Right lung (tissue), 10 donors: ENCODE measurements at places on chromosomes 16 and 17.
A peak's percentile ranks its signal among the peaks of the same experiment; 100 is the strongest.

DNA sequence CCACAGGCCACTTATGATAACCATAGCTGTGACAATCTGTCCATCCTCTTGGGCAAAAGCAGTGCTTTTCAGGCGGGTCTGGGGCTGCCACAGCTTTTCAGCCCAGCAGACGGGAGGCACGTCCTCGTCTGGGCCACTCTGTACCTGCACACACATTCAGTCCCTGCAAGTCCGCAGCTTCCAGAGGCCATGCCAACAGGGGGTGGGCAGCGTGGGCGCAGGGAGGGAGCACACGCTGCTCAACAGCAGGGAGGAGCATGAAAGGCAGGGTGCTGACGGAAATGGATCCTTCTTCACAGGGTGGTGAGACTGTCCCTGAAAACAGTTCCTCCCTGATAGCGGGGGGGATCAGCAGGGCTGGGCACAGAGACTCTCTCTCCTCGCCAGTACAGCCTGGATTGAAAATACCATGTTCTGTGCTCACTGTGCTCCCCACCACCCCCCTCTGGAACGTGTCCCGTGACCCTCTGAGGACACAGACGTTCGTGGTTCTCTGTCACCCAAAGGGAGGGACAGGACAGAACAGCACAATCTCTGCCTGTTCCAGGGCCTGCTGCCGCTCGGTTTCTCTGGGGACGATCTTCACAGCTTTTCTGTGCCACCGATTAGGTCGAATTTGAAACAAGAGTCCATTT is 41.7 kb downstream of the PEMT start:
- no peak for DNase-seq

GRCh38 chr16:57166951-57167350 is 18.9 kb downstream of the PSME3IP1 start:
- no peak for DNase-seq

DNA sequence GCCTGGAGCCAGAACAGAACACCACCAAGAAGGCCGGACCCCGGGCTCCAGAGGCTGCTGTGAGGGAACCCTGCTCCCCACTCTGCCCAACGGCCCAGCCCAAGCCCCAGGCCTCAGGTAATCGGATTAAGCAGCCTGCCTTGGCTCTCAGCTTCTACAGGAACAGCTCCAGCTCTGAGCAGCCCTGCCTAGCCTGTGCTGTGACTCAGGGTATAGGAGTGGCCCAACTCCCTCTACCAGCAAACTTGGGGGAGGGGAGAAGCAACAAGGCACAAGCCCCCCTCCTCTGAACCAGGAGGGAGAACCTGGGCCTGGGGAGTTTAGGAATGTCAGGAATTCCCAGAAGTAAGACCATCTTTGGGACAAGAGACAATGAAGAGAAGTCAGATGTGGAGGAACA is 849 bp upstream of the SOX15 start:
- no peak for DNase-seq

DNA sequence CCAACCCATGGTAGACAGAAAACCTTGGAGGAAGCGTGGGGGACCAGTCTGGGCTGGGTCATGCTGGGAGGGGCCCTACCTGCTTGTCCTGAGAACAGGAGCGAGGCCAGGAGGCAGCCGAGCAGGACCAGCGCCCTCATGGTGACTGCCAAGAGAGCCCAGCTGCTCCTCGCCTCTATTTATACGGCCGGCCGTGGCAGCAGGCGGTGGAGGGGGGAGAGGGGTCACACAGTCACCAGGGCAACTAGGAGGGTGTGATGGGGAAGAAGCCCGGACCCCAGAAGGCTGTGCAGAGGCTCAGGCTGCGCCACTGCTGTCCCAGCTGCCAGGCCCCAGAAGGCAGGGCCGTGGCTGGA is at the start of gene SRL:
SRL (minus strand) TSS at position 153 of the 356 bp plus-strand sequence; CDS start at position 140, 13 bp downstream.
- no peak for DNase-seq

DNA sequence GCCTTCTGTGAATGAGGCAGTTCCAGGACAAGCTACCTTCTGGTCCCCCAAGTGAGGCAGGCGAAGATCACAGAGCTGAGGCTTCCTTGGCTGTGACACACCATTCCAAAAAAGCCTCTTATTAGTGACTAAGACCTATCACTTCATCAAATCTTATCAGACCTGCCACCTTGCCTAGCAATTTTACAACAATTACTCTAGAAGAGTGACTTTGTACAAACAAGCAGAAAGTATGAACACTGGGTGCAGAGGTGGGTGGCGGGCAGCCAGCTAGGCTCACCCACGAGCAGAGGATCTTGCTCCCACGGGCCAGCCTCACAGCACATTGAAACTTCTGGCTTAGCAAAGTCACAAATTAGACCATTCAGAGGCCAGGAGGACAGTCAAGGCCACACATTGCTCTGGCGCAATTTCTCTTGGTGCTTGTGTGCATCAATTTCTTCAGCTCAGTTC is 2.2 kb upstream of the ICAM2 start:
- no peak for DNase-seq

GRCh38 chr17:27456681-27457359 is 572 bp downstream of the KSR1 start:
- peak; percentile 8 for DNase-seq

DNA sequence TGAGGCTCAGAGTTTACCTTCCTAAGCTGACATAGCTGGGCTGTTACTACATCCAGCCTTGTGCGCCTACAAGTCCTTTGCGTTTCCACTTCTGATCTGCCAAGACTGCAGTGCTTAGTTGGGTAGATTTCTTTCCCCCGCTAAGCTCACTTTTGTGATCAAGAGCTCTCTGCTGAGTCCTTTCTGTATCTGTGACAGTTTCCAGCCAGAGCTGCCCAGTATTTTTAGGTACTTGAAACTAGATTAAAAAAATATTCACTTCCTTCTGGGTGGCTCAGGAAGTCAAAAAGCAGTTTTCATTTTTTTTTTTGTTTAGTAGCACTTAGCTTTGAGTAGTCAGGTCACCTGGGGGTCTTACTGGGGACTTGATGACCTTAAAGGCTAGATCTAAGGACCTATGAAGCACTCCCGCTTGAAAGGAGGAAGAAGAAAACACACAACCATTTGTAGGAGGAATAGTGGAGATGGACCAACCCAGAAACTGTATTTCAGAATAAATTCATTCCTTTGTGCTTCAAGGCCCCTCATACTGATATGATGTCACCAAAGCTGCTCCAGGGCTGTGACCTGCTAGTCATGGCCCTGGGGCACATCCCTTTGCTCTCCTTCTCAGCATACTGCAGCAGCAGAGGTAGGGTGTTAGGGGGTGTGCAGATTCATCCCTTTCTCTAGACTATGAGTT is 75.6 kb upstream of the HNF1B start:
- DNase-seq: no peak

DNA sequence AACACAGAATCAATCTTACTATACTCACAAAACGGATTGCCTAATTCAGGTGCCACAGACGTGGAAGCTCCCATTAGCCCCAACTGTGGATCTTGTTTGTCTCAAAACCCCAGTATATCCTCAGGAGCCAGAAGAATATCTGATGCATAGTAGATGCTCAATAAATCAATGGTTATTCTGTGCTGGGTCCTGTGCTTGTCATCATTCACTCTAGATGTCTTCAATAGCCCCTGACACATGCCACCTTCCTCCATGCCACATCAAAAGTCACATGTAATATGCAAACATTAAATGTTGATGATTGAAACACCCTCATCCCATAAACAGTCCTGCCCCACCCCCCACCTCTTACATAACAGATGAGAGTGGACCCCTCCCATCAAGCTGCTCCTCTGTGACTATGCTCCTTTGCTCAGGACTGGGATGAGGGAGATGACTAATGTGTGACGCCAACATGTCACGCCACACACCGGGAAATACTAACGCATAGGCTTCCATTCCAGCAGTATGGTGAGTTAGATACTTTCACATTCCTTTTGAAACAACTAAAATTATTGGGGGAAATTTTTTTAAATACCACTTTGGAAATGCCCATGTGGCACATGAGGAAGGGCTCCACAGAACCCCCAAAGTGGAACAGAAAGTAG is 267.6 kb upstream of the SDK2 start:
- no peak for DNase-seq

- no peak for DNase-seq
Observed at GRCh38 chr16:82783933-82784572, 157.3 kb downstream of the CDH13 start.

GRCh38 chr16:626787-627453 is 3.9 kb upstream of the WFIKKN1 start:
- DNase-seq: no peak

- DNase-seq: no peak
Observed at GRCh38 chr16:89020925-89021595, 44.1 kb upstream of the CBFA2T3 start.

DNA sequence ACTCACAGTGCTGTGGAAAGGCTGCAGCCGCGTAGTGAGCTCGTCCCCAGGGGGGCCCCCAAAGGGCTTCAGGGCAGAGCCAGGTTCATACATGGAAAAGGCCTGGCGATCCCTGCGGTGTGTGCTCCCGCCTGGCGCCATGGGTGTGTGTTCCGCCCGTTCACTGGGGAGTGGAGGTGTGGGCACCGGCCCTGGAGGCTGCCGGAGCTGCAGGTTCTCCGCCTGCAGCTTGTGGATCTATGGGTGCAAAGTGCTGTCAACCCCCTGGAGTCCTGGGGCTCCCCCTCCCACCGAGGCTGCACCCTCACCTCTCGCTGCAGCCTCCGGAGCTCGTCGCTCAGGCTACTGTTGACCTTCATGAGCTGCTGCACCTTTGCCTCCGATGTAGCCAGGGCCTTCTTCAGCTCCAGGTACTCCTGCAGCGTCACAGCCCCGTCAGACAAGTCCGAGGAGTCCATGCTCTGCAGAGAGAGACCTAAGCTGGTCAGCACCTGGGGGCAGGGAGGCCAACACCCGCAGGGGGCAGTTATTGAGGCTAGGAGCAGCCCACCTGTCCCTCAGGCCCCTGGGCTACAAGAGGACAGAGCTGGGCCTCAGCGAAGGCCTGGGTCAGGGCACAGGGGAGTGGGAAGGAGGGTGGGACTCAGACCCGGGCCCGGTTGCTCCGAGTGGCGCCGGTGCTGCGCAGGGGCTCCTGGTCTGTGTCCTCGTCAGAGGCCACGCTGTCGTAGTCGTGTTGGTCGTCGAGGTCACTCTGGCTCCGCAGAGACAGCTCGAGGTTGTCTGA is 7.9 kb downstream of the TP53I13 start:
- DNase-seq: no peak

DNA sequence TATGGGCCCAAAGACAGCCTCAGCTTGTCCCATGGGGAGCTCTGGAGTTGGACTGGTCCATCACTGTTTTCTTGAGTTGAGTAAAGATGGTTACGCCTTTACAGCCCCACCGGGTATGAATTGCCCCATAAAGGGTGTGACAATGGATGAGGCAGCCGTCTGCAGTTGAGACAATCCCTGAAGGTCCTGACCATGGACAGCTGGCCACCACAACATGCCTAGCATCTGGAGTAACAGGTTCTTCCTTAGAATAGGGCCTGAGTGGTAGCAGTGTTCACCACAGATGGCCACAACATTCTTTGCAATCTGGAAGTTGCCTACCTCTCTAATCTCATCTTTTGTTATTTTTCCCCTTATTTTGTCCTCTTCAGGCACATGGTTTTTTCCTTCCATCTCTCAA is 51.5 kb upstream of the HS3ST2 start:
- no peak for DNase-seq

DNA sequence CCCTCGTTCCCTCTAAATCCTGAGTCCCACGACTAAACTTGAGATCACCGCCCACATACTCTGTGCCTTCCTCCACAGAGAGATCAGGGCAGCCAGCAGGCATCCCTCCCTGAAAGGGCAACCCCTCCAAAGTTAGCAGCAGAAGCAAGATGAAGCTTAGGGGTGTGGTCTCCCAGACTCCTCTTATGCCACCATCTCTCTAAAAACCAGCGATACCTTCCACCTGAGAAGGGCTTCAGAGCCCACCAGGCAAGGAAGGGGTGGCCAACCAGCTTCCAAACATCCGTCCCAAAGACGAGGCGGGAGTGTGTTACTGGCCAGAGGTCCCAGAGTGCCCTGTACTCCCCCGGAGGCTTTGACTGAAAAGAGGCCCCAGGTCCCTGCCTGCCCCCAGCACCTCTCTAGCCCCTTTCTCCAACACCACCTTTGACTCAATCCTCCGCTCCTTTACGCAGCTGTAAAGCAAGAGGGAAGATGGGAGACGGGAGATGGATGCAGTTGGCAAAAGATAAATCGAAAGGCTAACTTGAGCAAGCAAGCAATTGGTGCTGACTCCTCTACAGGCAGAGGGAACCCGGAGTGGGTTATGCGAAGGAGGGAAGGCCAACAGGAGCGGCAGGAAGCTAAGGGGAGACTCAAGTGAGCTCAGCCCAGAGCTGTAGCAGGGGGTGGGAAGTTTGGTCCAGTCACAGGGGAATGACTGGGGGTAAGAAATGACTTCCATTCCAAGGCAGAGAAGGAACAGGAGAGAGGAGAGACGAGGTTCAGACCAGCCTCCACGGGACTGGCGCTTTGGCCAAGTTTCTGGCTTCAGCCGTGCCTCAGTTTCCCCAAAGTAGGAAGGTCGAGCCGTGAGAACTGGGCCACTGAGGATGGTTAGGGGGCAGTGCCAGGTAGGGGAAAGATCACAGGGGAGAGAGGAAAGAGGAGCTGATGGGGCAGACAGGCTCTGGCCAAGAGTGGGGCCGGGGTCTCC is 1.0 kb downstream of the ST3GAL2 start:
- peak; percentile 18 for DNase-seq

DNA sequence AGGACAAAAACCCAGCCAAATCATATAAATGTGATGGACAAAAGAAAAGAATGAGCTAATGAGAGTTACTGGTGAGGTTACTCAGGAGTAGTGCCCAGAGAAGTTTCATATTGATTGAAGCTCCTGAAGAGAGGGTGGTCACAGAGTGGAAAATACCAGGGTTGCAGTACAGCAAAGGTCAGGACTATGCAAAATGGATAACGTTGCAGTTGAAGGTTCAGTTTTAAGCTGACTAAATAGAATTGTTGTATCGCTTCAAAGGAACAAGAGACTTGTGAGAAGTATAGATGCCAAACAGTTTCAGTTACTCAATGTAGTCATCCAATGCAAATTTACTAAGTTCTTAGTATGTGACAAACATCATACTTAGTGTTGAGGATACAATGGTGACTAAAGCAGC is 47.1 kb downstream of the ABCA8 start:
- no peak for DNase-seq
